ENCODE measurements at places on chromosomes 7 and 10.

DNA sequence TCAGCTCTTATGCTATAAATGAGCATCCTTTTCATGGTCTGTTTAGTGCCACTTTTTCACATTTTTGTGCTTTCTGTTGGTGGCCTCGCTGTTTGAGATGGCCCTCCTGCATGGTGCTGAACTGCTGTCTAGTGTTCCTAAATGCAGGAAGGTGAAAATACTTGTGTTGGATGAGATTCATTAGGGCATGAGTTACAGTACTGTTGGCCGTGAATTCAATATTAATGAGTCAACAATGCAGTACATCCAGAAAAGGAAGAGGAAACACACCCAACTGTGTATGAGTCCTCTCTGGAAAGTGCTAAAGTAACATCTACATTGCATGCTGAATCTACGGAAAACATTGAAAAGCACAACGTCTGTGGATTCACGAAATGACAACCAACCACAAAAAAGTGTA is 124.0 kb downstream of the HERPUD2 start:
- DNase-seq = no peak

GRCh38 chr7:141477865-141478264 is 73.3 kb upstream of the AGK start:
- no peak for DNase-seq

- DNase-seq = no peak
These were observed 41.6 kb upstream of the LYZL2 start for GRCh38 chr10:30671026-30671616.

DNA sequence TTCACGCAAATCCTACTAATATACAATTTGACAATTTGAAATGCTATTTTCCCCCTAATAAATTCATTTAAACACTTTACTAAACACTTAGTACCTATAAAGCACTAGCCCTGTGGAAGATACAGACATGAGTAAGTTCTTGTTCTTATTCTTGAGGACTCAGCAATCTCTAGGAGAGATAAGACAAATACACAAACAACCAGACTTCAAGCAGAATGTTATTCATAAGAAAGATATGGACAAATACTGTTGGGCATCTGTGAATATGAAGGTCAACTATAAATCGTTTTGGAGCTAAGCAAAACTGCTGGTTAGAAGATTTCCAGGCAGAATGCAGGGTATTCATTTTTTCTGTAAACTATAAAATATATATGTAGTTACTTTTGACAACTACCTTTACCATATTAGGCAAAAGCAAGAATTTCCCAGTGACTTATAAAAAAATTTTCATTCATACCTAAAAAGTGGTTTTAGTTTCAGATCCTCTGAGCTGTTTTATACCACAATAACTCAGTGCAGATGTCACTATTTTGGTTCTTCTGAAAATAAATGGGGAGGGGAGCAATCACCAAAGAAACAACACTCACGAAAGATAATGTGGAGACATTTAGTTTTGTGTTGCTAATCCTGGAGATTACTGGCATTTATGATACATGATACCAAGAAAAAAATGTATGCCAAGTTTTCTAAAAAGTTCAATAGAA is 3.8 kb downstream of the VPS41 start:
- DNase-seq = no peak

DNA sequence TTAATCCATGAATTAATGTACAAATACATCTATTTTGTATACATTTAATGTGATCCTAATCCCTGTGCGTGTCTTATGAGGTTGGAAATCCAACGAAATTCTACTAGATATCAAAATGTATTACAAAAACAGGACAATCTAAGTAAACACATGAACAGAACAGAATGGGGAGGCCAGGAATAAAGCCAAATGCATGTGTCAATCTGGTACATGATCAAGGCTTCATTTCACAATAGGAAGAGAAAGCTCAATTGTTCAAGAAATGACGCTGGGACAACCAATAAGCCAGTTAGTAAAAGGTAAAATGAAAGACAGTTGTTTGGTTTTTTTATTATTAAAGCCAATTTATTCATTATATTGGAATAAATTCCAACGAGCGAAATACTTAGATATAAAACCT is 83.0 kb downstream of the COL13A1 start:
- DNase-seq = no peak

DNA sequence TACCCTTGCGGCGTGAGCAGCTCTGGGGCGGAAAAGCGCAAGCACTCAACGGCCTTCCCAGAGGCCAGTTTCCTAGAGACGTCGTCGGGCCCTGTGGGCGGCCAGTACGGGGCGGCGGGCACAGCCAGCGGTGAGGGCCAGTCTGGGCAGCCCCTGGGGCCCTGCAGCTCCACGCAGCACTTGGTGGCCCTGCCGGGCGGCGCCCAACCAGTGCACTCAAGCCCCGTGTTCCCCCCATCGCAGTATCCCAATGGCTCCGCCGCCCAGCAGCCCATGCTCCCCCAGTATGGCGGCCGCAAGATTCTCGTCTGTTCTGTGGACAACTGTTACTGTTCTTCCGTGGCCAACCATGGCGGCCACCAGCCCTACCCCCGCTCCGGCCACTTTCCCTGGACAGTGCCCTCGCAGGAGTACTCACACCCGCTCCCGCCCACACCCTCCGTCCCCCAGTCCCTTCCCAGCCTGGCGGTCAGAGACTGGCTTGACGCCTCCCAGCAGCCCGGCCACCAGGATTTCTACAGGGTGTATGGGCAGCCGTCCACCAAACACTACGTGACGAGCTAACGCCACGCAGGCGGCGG is 12.6 kb downstream of the TRIM8 start:
- no peak for DNase-seq

GRCh38 chr10:7000061-7000460 is 410.8 kb downstream of the SFMBT2 start:
- DNase-seq = no peak

DNA sequence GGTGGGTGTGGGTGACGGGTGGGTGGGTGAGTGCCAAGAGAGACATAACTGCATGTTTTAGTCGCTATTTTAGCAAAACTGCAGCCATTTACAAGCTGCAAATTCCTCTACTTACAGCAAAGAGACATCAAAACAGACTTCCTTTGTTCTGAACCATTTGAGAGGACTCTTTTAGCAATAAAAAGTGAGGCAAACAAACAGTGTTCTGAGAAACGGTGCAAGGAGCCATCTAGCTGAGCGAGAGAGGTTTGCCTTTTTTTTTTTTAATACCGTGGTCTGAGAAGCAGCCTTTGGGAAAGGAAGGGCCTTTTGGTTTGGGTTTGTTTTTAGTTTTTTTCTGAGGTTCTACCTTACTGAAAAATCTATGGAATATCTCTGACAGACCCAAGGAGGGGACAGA is 62.9 kb downstream of the SCRN1 start:
- no peak for DNase-seq

DNA sequence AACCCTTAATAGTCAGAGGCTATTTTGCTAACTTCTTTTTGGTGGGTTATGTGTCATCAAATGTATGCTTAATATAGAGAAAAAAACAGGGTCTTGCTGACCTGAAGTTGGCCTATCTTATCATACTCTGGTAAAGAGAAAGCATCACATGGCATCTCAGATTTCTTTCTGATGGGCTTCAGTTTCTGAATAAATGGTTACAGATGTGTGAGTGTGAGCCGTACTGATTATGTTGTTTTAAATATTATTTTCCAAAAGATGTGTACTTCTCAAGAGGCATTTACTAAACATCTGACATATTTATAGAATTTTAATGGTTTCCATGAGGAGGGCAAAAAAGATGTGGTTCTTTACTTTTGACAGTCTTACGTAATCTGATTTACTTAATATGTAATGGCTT is 28.4 kb downstream of the BBS9 start:
- no peak for DNase-seq

GRCh38 chr10:24720096-24720495 is 3.6 kb downstream of the ARHGAP21 start:
- no peak for DNase-seq

DNA sequence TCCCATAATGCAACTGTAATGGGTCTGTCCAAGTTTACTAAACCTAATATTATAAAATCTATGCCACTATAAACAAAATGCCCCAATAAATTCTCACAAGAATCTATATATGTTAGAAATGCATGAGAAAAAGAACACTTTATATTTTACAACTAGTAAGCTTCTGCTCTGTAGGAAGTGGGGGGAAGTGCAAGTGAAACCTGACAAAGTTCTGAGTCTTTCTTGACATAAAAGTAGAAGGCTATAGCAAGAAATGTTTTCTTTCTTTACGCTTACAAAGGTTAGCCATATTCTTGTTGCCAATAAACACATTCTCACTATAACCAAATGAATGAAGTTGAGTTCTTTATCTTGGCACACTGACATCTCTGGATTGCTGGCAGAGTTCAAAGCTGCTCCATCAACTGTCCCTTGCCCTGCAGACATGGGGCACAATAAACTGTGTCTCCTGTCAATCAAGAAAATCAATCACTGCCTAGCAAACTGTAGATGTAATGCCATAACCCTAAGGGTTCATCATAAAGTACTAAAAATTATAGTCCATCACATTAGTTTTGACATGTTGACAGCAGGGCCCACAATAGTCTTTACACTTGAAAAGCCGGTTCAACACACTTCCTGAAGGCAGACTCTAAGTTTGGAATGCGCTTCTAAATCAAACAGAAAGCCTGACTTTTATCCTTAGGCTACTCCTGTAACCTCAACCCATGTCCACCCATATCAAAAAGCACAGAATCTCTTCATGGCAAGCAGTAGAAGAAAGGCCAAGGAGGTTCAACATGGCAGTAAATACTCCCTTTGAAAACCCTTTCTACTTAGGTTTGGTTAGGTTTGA is 58.6 kb downstream of the TPK1 start:
- no peak for DNase-seq

- no peak for DNase-seq
These were observed 34.2 kb downstream of the PDZD8 start for GRCh38 chr10:117341061-117341460.

- no peak for DNase-seq
These were observed 434.2 kb downstream of the LRMDA start for GRCh38 chr10:75865413-75866299.

- no peak for DNase-seq
These were observed 166.9 kb upstream of the RNF32 start for GRCh38 chr7:156473476-156474240.

- DNase-seq = peak; percentile 13
These were observed 203.7 kb downstream of the ARHGAP21 start for GRCh38 chr10:24519950-24520349.

- no peak for DNase-seq
These were observed 74.3 kb upstream of the ASAH2 start for GRCh38 chr10:50325449-50326171.

DNA sequence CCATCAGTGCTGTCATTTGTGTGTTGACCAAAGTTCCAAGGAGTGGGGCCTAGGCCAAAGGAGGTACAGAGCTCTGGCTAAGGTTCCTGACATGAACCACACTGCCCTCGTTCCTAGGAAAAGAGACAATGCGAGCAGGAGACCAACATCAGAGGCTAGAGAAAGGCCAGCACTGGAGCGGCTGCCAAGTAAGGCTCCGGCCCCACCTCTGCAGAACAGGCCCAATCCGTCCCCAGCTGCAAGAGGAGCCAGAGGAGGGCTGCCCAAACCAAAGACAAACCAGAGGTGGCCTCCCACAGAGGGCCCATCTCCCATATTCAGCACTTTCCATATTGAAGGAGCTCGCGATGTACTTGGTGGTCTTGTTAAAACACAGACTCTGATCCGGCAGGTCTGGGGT is 81.0 kb downstream of the FAM53B start:
- no peak for DNase-seq

- DNase-seq = no peak
These were observed 142.8 kb downstream of the DNAJC1 start for GRCh38 chr10:21860718-21861117.

GRCh38 chr7:133562621-133563020 is 309.7 kb downstream of the EXOC4 start:
- DNase-seq = no peak

DNA sequence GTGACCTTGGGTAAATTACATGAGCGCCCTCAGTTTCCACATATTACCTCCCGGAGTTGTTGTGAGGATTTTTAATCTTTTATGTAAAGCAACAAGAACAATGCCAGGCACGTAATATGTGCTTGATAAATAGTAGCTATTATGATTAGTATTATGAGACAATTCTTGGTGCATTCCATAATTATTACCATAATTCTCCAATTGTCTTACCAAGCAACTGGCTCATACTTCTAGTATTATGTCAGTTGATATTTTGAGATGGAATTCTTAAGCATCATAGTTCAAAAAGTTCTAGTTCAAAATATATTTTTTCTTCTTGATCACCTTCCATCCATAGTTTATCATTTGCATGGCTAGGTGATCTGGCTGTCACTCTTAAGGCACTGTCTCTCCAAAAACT is 259.0 kb downstream of the BBS9 start:
- DNase-seq = no peak

GRCh38 chr7:157694376-157694665 is 357.5 kb downstream of the DNAJB6 start:
- DNase-seq = no peak

- no peak for DNase-seq
These were observed 135.1 kb downstream of the DPY19L1 start for GRCh38 chr7:34902182-34902581.

DNA sequence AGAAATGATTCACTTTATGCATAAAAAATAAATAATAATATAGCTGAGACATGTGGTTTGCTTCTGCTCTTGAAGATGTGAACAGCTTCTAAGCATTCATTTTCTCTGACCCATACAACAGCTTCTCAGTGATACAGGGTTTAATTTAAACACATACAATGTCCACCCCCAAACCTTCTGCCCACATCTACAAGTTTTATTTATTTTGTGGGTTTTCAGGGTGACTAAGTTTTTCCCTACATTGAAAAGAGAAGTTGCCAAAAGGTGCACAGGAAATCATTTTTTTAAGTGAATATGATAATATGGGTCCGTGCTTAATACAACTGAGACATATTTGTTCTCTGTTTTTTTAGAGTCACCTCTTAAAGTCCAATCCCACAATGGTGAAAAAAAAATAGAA is 17.2 kb downstream of the INHBA start:
- no peak for DNase-seq

- DNase-seq = no peak
These were observed 32.6 kb upstream of the HERPUD2 start for GRCh38 chr7:35727571-35727970.

DNA sequence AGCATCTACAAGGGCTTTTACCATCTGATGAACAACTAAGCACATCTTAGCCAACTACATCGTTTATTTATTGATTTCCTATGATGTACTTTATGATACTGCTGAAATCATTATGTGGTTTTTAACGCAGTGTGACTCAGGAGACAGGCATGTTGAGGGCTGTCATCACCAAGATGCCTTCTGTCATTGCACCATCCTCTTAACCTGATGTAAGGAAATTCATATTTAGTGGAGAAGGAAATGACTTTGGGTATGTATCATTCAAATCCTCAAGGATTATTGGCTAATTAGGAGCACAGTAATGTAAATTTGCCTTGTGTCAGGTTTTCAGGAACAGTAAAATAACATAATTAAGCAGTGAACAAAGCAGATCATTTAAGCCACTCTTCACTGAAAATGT is 138.5 kb upstream of the MGMT start:
- DNase-seq = no peak
